Type B pancreatic cell (in vitro differentiated cells): ENCODE measurements at places on chromosomes 1 and 21. TPM values are rescaled to one million over a fixed set of nuclear protein-coding genes. Genes with fewer than 3 reads are reported as not detected.

The C4BPB gene
- 0.36 and 4.4 TPM in 2 replicates for total RNA-seq

The OR10J1 gene
- not detected in 2 replicates for total RNA-seq

The RXFP4 gene
- total RNA-seq, result not detected in 2 replicates

The PCSK9 gene
- 9.5 and 15.3 TPM in 2 replicates for total RNA-seq

The RGS13 gene
- total RNA-seq, result 0.19 TPM in 1 of 2 replicates, not detected in the other

The KRTAP19-3 gene
- not detected in 2 replicates for total RNA-seq

The KLF17 gene
- not detected in 2 replicates for total RNA-seq

The MYBPH gene
- total RNA-seq, result 1.6 TPM in 1 of 2 replicates, not detected in the other

The CAPN8 gene
- 0.71 and 2.3 TPM in 2 replicates for total RNA-seq

The RORC gene
- not detected in 2 replicates for total RNA-seq

The HHIPL2 gene
- 0.14 and 2.4 TPM in 2 replicates for total RNA-seq

The HSD3B1 gene
- 1.3 and 10.3 TPM in 2 replicates for total RNA-seq

The ECM1 gene
- 31.5 and 33.8 TPM in 2 replicates for total RNA-seq

The UMODL1 gene
- total RNA-seq, result 0.36 and 1.0 TPM in 2 replicates

The AMY1C gene
- total RNA-seq, result not detected in 2 replicates

The C4BPA gene
- 0.87 and 6.8 TPM in 2 replicates for total RNA-seq

The TMEM269 gene
- total RNA-seq, result 0.41 and 0.57 TPM in 2 replicates

The YBEY gene
- total RNA-seq, result 17.9 and 20.0 TPM in 2 replicates

The USP21 gene
- total RNA-seq, result 31.6 and 45.7 TPM in 2 replicates

The PDPN gene
- total RNA-seq, result 4.8 and 24.2 TPM in 2 replicates

The ETV3L gene
- total RNA-seq, result not detected in 2 replicates

The GBP2 gene
- total RNA-seq, result 7.3 and 17.8 TPM in 2 replicates

The CFHR3 gene
- total RNA-seq, result 1.5 TPM in 1 of 2 replicates, not detected in the other

The ADAMTS1 gene
- 34.9 and 77.3 TPM in 2 replicates for total RNA-seq

The RXRG gene
- total RNA-seq, result 0.98 and 5.8 TPM in 2 replicates
